Epithelial cell of esophagus (primary cell): ENCODE measurements at places on chromosomes 7 and 10.
A peak's percentile ranks its signal among the peaks of the same experiment; 100 is the strongest.

DNA sequence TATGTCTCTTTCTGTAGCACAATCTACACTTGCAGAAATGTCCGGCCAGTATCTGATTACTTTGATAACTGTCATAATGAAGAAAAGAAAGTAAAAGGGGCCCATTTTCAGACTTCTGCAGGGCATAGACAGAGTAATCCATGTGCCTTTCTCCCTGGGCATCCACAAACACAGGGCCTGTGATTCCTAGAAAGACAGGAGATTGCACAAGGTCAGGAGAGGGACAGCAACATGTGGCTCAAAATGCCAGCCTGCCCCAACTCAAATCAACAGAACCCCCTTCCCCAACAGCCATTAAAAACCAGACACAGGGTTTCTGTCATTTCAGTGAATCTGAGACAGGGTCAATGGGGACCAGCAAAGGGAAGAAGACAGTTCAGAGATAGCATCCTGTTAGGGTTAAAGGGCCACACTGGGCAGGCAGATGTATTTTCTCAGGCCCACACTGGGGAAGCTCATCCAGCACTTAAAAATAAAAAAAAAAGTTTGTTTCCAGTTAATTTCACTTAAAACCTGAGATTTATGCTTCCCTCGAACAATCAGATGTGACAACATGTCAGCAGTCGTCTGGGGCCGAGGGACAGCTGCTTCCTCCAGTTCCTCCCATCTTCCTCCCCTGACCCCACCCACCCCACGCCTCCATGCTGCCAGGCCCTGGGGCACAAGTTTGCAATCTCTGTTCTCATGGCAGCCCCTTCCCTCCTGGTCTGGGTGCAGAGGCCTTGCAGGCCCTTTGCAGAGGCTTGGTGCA, 30.7 kb upstream of the ACSL5 start:
- no peak for DNase-seq

DNA sequence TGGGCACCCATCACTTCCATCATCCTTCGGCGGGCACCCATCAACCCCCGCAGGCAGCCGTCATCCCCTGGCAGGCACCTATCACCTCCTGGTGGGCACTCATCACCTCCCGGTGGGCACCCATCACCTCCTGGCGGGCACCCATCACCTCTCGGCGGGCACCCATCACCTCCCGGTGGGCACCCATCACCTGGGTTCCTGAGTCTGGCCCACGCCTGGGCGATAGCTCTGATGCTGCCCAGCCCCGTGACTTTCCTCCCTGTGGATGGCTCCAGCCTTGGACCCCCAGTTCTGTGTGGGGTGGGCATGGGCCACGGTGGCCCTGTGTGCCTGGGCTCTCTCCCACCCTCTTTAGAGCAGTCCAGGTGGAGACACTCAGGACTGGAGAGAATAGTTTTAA, 29.0 kb downstream of the PFKFB3 start:
- no peak for DNase-seq

DNA sequence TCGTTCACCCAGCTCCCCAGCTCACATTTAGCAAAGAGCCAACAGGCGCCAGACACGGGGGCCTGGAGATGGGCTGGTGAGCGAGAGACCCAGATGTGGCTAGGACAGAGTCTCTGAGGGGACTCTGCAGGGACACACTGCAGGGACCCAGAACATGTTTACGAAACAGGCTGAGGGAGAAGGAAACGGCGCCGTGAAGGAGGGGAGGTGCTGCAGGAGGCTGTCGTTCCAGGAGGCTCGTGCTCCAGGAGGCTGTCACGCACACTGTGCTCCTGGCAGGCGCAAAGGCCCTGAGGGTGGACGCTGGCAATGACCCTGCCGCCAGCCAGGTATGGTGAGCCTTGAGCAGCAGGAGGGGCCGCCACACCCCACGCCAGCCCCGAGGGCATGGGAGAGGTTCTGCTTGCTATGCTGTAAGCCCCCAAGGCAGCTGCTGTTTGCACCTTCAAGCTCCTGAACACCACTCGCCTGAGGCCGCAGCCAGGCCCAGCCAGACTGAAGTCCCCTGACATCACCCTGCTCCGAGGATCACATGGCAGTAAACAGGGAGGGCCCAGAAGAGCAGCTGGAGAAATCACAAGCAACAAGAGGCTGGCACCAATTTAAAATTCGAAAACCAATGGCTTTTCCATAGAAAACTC, 27.3 kb downstream of the ADAP1 start:
- no peak for DNase-seq

DNA sequence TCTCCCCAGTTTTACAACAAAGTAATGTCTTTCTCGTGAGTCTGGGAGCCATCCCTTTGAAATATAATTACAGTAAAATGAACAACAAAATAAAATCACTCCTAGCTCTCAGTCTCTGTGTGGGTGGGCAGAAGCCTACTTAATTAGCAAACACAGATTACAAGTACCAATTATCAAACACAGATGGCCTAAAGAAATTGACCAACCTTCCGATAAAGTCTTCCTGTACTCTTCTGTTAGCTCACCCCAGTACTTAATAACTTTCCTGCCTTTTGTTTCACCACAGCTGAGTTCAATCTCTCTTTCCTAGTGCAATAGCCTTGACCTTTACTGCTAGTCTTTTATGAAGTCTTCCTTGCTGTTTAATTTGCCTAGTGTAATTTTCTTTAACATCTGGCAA, 719.2 kb upstream of the MBL2 start:
- DNase-seq: no peak

- no peak for DNase-seq
These were observed 15.4 kb upstream of the VDAC2 start for GRCh38 chr10:75195035-75195763.

DNA sequence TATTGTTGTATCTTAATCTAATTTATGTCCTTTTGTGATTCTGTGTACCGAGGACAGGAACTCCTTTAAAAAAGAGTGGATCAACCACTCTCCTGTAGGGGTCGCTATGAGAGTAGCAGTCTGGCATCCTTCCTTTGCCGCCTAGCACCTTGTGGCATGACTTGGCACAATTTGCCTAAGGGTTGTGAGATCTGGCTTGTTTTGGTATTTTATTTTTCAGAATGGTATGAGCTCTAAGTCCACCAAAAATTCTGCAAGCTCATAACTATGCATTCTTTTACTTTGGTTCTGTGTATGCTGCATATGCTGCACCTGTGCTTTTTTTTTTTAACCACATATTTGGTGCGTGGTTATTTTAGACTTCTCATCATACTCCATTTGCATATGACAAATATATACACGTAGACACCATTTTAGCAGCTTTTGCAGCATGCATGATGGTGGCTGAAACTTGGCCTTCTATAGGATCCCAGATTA, 112.8 kb downstream of the CDK14 start:
- peak; percentile 41 for DNase-seq

GRCh38 chr10:100670828-100671479, 74.4 kb upstream of the PAX2 start:
- no peak for DNase-seq

- no peak for DNase-seq
These were observed 58.1 kb downstream of the WNT2 start for GRCh38 chr7:117264716-117265115.

DNA sequence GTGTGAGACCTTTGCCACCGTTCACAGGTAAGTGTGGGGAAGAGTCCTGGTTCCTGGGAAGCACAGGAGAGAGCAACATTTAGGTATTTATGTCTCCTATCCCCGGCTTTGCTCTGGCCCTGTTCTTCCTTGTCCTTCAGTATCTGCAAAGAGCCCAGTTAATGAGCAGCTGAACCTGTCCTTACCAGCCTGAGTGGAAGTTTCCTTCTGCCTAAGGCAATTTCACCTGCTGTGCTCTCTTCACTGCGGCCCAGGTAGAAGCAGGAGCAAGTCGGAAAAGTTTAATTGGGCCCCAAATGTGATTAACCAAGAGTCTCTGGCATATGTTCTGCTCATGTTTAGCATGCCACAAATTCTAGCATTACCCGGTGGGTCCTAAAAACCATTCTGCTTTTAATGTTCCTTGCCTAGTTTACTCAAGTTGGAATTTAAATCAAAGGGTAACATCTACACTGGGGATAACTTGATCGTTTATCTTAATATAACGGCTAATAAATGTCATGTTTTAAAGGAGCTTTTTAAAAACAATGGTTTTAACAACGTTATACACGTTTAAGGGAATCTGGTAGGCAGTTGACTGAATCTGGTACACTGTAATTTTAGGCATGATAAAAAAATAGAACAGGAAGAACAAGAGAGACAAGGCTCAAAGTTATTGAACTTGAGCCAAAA, 817.1 kb downstream of the TYW1 start:
- DNase-seq: no peak

GRCh38 chr10:83965473-83965872, 173.8 kb upstream of the GHITM start:
- DNase-seq: no peak

DNA sequence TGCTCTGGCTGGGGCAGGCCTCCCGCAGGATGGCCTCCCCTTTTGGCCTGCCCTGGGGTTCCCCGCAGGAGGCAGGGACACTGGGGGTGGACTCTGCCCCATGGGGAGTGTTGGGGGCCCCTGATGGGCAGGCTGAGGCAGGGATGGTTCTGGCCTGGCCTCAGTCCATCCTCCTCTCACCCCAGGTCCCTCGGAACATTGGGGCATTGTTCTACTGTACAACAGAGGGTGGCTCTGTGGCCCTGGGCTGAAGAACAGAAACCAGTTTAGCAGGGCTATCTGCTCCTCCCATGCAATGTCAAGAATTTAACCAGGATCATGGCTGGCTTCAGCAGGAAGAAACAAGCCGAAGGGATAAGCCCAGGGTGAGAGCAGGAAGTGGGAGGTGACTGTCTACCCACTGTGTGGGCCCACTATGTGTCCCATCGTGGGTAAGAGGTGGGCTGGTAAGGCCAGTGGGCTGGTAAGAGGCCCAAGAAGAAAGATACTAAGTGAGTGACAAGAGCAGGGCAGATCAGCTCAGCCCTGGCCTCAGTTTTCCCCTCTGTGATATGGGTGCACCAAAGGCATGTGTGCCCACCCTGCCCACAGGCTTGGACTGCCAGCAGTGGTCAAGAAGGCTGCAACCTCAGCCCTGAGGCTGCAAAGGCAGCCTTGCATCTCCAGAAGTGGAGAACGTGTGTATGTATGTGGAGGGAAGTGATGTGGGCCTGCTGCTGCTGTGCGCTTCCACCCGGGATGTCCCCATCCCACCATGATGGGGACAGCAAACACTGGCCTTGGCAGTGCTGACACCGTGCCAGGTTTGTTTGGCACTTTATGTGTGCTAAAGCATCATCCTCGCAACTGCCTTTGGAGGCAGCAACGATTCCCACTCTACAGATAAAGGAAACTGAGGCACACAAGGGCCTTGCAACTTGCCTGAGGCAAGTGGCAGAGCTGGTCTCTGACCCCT, 138.9 kb downstream of the SH3PXD2A start:
- DNase-seq: peak; percentile 84

- DNase-seq: no peak
These were observed 106.6 kb downstream of the ADAM22 start for GRCh38 chr7:88040694-88041093.

DNA sequence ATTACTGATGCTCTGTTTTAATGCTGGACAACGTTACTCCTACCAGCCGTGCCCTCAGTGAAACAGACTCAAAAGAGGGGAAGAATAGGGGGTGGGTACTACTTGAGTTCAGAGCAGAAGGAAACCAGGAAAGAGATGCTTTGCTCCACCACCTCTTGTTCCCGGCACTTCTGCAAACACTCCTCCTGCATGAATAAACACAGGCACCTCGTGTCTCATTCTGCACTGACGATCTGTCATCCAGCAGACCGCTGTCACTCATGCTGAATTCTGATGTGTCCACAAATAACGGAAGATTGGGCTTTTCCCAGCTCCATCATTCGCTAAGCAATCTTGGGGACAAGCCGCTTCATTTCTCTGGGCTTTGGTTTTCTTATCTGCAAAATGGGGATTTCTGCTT, 26.7 kb downstream of the YWHAG start:
- no peak for DNase-seq

- no peak for DNase-seq
These were observed 15.5 kb upstream of the TSPAN12 start for GRCh38 chr7:120873401-120873800.

DNA sequence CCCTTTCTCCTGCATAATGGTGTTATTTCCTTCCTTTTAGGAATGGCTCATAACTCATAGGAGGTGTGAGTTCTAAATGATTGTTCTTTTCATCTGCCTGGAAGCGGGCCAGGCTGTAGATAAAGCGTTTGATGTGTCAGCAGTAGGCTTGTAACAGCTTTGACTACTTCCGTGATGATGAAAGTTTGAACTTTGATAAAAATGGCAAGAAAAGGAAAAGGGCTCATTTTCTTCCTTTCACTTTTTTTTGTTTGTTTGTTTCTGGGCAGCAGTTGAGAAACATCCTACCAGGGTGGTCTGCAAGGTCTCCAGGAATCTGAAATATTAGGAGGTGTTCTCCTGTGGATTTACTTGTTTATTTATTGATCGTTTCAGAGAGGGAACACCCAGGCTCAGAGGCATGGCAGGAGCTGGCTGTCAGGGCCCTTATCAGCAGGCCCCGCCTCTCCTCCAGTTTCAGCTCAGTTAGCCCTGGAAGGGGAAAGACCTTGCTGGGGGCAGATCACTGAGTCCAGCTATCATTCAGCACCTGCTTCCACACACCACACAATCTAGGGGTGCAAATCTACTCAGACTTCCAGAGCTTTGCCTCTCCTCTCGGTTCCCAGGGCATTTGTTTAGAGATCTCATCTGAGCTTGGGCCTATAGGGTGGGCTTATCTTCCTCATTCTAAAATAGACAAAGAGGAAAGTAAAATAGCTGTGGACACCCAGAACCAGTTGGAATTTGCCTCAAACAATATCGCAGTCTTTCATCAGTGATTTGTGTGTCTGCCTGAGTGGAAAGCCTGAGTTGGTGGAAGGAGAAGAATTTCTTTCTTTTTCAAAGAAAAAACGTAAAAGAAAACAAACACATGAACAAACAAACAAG, 130.9 kb downstream of the BMPER start:
- peak; percentile 88 for DNase-seq

- DNase-seq: no peak
These were observed 158.3 kb upstream of the HDAC9 start for GRCh38 chr7:18337048-18337809.

DNA sequence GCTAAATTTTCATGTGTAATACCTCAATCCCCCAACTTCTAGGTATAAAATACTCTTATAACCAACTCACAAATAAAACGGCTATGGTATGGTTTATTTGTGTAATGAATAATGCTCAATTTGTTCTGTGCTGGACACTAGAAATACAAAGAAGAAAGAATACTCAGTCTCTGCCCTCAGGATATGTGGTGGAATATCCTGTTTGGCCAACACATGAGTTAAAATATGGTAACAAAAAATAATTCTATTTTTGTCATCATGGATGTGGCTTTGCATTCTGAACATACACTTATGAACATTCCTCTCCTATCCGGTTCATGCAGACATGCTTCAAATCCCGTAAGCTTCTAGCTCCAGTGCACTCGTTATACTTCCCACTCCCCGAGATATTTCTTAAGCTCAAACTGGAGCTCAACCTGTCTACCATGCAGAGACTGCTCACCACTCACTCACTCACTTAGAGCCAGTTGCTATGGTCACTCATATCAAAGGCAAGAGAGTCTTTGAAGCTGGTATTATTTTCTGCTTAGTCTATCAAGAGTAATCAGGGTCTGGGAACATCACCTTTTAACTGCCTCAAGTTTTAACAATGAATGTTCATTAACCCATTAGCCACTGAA, 53.8 kb upstream of the SLC16A12 start:
- DNase-seq: peak; percentile 13
